ENCODE measurements at places on chromosomes 2 and 18.

GRCh38 chr2:132430895-132431294, 14.3 kb downstream of the GPR39 start:
- no peak for DNase-seq

DNA sequence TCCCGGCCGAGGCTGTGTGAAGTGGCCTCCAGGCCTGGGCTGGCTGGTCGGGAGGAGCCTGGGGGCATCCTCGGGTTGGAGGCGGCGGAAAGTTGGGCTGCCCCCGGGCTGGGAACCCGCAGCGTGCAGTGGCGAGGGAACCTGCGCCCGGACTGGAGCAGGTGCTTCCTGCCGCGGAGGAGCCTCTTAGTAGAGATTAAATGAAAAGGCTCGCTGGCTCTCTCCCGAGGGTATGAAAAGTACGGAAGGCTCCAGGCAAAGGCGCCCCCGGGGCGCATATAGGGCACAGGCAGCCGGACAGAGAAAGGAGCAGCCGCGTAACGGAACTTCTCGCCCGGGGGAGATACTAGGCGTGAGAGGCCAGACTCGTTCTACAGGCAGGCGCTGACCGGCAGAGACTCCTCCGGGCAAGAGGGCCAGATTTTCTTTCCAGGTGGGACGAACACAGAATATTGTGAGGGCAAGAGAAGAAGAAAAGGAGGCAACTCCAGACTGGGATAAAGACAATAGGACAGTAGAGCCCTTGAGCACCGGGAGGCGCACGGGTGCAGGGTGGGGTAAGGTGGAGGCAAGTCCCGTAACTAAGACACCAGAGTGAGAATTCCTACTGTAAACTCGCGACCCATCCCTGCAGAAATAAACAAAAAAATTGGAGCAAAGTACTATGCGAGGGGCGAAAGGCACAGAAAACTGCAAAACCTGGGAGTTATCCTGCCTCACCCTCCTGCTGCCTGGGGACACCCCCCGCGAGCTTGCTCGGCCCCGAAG, 816 bp downstream of the CDH2 start:
- no peak for DNase-seq

- DNase-seq, result no peak
Measured at GRCh38 chr18:70332694-70333093, 43.8 kb downstream of the SOCS6 start.

DNA sequence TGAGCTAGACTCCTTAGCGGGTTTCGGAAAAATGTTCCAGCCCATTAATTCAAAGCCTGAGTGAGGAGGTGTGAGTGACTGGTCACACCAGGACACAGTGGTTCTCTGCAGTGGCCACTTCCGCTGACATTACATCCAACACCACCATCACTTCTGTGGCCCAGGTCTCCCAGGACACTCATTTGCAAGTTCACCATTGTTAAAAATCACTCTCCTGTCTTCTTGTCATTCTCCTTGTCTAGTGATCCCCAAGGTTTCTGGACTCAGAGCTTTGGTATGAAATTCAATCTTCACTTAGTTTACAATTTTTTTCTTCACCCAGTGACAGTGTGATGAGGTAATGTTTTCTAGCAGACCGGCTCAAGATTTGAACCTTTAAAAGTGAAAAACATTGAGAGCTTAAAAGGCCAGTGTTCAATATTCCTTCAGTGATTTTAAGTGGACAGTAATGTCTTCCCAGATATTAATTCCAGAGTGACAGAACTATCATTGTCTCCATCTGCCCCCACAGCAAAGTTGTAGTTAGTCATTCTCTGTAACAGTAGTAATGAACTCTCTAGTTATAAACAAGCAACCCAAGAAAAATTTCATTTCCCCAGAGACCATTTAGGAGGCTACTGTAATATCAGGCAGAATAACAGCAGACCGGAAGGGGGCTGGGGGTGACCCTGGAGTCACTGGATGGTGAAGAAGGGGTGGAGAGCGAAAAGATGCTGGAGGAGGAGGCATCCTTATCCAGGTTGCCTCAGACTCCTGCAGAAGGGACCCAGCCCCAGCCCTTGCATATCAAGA, 164.9 kb downstream of the GFPT1 start:
- DNase-seq, result no peak

- no peak for DNase-seq
Measured at GRCh38 chr2:205273627-205274026, 408.7 kb upstream of the NRP2 start.

GRCh38 chr2:218946621-218947020, 12.8 kb upstream of the CDK5R2 start:
- no peak for DNase-seq

GRCh38 chr18:48957136-48957535, 6.4 kb upstream of the SMAD7 start:
- no peak for DNase-seq

DNA sequence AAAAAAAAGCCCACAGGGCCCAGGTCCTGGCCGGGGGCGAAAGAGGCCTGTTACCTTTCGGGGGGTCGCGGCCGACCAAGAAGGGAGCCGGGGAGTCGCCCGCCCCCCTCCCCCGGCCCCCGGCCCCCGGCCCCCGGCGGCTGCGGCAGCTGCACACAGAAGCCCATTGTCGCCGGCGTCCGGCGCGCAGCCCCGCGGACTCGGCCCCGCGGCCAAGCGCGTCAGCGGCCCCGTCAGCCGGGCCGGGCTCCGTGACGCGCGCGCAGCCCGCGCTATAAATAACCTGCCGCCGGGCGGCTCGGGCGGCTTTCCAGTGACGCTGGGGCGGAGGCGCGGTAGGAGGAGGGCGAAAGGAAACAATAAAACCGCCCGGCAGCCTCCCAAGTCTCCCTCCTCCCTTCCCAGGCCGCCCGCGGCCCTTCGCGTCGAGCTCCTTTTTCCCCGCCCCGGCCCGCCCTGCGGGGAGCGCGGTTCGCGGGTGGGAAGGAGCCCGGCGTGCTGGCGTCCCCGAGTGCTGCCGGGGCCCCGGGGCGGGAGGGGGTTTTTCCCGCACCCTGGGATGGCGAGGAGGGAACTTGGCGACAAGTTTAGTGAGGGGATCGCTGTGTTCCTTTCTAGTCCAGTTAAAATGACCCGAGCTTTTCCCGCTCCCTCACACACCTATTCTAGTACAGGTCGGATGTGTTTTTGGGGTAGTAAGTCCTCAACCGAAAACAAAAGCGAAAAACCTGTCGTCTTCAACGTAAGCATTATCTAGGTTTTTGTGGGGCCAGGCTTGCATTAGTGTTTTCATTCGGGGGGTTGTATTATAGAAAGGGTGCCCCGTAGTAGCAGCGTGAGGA, 10.0 kb upstream of the NR4A2 start:
- DNase-seq, result peak; percentile 95

DNA sequence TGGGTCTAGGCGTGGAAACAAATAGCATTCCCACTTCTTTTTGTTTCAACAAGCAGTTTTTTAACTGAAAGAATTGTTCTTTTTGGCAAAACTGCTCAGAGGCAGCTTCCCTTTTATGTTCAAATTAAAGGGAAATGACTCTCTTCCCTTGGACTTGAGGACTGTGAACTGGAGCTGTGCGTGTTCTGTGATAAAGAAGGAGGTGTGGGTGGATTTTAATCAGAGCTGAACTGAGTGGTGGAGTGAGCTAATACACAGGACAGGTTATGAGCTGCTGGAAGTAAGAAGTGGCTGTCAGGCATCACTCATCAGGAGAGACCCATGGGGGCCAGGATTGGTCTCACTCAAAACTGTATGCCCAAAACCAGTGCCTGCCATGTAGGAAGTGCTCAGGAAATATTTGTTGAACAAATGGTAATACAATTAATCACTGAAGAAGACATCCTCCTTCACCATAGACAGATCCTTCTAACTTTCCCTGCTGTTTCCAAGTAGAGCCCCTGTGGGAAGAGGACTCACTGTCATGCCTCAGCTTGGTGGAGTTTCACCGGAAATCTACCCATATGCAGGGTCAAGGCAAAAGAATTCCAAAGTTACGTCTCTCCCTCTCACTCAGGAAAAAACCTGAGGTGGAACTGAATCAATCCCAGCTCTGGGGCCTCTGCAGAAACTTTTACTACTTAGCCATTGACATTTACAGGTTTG, 55.9 kb downstream of the FEZ2 start:
- no peak for DNase-seq

DNA sequence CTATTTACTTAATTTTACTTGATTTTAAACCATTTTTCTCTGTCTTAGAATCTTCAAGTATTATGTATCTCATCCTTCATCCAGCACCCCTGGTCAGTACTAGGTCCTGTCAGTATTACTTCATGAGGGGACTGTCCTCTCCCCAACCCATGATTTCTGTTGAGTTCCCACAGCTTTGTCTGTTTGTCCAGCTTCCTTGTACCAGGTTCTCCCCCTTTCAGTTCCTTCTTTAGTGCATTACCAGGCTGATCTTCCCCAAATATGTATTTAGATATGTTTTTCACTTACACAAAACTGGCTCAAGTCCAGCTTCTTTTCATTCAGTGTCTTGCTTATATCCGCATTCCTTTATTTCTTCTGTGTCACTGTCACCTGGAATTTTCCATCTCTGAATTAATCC, 13.8 kb upstream of the TTC27 start:
- DNase-seq, result no peak

- DNase-seq, result no peak
Measured at GRCh38 chr2:82023710-82024109, 1719.2 kb upstream of the LRRTM1 start.

DNA sequence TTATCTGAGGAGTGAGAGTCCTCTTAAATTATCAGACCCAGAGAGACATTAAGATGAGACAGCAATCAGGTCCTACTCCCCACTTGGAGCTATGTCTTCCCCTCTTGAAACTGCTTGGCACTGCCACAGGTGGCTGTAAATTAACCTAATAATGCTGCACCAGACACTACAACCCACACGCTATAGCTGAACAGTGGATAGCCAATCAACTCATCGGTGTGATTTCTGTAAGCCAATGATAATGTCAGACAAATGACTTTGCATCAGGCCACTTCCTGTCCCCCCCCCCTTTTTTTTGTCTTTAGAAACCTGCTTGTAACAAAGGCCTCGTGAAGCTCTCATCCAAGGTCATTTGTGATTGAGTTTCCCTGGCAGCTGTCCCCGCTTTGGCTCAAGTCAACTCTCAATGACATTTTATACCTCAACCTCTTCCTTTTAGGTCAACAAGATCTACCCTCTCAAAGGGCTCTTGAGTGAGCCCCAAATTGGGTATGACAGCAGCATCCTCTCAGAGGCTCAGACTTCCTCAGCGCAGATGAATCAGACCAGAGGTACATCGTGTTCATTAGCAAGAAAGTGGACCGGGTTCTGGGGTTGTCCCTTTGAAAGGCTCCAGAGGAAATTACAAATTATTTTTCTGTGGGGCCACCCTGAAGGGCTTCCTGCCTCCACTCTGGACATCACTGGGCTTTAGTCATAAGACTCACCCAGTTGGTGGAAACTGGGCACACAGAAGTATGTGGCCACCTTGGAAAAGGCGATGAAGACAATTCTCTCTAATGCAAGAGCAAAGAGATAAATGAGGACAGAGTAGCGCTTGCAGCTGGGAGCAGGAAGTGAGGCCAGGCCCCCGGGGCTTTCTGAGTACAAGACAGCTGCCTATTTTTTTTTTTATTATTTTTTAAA, 73.6 kb downstream of the COPS8 start:
- no peak for DNase-seq

GRCh38 chr2:236614551-236614950, 44.9 kb downstream of the ACKR3 start:
- no peak for DNase-seq

- DNase-seq, result no peak
Measured at GRCh38 chr18:80147037-80147417, 38.0 kb downstream of the ADNP2 start.

DNA sequence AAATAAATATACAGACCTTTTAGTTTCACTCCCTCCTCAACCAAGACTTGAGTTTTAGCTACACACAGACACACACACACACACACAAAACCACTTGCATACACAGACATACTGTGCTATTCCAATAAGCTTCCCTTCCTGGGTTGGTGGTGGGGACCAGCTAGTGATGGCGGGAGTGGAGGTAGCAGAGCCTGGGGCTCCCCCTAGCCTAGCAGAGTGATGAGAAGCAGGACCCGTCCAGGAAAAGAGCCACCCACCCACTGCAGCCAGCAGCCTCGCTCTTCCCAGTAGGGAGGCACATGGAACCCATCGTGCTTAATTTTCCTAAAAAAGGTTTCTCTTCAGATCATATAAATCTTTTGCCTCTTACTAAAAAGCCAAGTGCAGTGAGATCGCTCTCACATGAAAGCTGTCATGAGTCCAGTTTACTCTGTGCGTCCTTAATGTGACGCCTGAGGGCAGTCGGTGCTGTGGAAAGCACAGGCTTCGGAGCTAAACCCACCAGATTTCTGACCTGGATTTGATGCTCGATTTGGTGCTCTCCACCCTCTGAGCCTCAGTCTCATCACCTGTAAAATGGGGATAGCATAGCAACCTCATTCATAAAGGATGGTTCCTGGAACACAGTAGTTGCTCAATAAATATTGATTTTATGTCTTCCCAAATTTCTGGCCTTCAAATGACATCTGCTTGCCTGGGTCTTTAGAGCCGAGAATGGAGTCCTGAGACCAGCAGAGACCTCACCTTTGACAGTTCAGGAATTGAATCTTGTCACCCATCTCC, 60.1 kb upstream of the YWHAQ start:
- no peak for DNase-seq

- no peak for DNase-seq
Measured at GRCh38 chr18:24417480-24417879, 9.0 kb upstream of the IMPACT start.

DNA sequence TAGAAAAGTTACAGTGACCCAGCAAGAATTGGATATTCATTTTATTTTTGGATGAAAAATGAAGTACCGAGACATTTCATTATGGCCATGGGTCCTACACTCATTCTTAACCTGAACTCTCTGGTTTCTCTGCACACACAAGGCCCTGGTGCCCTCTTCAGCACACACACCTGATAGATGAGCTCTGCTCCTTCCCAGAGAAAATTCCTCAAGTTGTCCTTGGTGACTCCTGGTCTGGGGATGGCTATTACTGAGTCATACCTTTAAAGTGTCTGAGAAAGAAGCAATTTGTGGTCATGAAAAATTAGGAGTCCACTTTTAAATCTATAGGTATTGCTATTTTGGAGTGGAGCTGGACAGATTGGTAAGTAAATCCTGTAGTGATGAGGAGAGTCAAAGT, 311.5 kb downstream of the CDH2 start:
- no peak for DNase-seq

DNA sequence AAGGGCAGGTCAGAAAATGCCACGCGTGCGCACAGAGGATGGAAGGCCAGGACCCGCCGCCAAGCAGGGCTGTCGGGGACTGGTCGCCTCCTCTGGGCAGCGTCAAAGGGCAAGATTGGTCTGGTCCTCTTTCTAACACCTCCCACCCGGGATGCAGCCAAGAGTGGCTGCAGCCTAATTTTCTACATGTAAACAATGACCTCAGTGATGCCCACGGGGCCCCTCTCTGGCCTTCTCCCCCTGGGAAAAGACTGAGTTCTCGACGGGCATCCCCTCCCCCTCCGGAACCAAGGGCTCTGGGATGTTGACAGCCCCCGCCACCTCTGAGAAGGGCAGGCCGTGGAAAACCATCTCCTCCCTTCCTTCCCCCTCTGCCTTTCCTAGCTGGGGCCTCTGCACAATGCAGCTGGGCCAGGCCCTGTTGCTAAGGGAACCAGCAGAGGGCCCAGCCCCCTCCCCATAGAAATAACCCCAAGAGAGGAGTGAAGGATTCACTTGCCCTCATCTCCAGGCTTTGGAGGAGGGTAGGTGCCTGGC, 80.0 kb upstream of the ZNF532 start:
- no peak for DNase-seq

GRCh38 chr2:1709335-1709605, 35.0 kb downstream of the PXDN start:
- no peak for DNase-seq

GRCh38 chr2:74457129-74457548, 1.1 kb upstream of the WBP1 start:
- DNase-seq, result no peak

GRCh38 chr2:120670771-120671480, 64.7 kb upstream of the GLI2 start:
- no peak for DNase-seq
